ENCODE measurements at places on chromosomes 7 and 10. TPM values are rescaled to one million over a fixed set of nuclear protein-coding genes. Genes with fewer than 3 reads are reported as not detected.

DNA sequence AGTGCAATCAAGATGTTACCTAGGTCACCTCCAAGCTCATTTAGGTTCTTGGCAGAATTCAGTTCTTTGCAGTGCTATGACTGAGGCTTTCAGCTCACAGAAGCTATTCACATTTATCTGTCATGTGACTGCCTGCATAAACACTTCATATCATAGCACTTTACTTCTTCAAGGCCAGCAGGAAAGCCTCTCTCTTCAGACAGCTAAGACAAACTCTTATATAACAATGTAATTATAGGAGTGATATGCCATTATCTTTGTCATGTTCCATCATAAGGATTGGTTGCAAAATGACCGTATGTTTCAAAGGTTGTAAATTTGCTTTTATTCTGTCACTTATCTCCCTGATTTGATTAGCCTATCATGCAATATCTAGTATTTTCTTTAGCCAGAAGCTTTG is 78.8 kb upstream of the TMEM196 start:
- no peak for DNase-seq

- no peak for DNase-seq
Observed at GRCh38 chr10:21138769-21139340, 241.7 kb upstream of the NEBL start.

- no peak for DNase-seq
Observed at GRCh38 chr10:73815719-73816030, 4.3 kb upstream of the NDST2 start.

DNA sequence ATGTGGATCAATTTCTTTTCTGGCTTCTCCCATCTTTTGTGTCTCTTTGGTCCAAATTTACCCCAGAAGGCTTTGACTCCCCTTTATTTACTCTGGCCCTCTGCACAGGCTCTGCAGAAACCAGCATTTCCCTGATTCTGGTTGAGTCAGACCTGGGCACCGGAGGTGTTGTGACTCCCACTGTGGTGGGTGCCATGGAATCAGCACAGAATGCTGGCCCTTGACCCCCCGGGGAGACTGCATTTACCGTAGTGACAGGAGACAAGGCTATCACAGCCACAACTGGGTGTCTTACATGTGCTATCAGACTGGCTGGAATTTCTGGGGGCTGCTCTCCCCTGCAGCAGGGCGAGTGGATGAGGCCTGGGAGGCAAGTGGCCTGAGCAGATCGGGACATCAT is 37.6 kb downstream of the PLXDC2 start:
- no peak for DNase-seq

DNA sequence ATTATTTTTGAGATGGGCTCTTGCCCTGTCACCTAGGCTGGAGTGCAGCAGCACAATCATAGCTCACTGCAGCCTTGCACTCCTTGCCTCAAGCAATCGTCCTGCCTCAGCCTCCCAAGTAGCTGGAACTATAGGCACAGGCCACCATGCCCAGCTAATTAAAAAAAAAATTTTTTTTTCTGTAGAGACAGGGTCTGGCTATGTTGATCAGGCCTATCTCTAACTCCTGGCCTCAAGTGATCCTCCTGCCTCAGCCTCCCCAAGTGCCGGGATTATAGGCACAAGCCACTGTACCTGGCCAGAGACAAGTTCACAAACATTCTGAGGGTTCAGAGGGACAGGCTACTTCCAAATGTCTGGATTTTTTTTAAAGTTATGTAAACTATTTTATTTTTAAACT is 32.1 kb upstream of the PURB start:
- DNase-seq = no peak

DNA sequence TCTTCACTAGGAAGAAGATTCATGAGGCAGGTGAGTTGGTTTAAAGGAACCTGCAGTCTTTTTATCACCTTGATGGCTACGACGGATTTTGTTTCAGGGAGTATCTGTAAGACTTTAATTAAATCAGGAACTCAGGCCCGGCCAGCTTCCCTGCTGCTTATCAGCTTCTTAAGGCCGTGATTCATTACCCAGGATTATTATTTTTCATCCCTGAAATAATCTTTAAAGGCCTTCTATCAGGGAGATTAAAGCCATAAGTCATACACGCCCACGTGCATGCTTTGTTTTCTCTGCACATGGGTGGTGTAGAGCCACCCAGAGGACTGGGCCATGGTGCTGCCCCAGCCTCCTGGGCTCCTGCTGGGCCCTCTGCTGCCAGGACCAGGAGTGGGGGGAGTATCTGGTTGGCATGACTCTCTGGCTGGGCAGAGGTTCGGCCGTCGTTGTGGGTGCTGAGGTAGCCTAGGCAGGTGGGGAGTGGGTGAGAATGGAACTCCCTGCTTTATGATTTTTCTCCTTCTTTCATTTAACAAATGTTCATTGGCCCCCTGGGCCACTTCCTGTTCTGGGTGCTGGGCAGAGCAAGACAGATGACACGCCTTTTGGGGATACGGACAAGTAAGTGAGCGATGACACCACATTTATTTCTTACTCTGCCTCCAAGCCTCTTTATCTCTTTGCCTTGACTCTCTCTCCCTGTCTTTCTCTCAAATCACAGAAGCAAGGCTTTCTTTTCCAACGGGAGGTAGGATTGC is 39.0 kb upstream of the PCBD1 start:
- DNase-seq = no peak

DNA sequence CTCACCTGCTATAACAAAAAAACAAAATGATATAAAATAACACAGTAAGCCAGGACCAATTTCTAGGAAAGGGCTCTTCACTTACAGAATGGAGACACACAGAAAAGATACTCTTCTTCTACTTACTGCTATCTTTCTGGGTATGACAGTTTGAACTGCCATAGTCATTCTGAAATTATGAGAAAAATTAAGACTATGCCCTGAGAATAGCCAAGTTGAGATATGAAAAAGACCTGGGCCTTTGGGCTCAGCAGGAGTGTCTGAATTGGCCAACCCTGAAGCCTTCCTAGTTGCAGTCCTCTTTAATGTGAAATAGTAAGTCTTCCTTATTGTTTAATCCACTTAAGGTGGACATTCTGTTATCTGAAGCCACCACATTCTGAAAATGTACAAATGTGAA is 519.5 kb downstream of the GRID1 start:
- DNase-seq = no peak

- DNase-seq = no peak
Observed at GRCh38 chr7:136274636-136275345, 297.6 kb upstream of the MTPN start.

- DNase-seq = no peak
Observed at GRCh38 chr7:123961771-123962170, 36.7 kb downstream of the SPAM1 start.

DNA sequence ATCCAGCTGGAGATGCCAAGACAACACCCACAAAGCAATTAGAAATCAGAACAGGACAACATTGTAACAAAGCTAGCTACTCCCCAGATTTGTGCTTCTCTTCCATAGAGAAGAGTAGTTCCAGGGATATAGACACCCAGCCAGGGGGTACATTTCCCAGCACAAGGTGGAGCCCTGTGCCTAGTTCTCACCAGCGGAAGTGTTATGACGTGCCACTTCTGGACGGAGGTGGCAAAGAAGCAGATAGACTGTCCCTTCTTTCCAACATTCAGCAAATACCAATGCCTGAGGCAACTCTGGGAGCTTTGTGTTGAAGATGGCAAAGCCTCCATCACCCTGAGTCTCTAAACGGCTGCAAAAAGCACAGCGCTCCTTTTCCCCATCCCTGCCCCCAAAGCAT is 23.4 kb upstream of the GSAP start:
- no peak for DNase-seq

GRCh38 chr7:148299350-148300276 is 291.0 kb upstream of the C7orf33 start:
- no peak for DNase-seq

DNA sequence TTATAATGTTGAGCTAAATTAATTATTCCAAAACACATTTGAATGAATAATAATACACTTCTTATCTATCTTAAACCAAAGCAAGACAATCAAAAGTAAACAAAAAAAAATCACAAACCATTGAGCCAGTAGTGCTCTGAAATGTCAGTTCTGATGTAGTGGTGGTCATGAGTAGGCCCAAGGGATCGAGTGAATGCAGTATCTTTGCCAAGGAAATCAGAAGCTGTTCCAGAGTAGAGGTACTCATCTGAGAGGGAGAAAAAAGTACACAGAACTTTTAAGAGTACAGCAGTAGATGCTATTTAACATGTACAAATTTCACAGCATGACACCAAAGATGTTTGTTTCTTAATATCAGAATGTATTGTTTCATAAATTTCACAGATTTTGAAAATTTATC is 121.5 kb downstream of the SEMA3D start:
- no peak for DNase-seq

GRCh38 chr10:13740461-13740860 is 153.7 kb downstream of the PRPF18 start:
- DNase-seq = no peak

DNA sequence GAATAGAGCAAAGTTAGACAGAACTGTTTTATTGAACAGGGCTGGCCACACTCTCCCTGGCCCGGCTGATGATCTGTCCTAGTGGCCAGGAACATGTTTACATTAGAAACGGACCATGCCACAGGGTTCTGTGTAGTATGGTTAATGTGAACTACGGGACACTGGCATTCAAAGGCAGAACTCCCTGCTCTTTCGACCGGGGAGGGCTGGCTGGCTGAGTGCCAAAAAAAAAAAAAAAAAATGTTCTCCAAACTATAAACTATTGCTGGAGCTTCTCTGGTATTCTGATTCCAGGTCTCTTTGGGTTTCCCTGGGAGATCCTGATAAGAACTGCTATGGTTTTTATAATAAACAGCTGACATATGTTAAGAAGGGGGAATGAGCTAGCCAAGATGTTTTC is 1262.6 kb upstream of the SORCS1 start:
- no peak for DNase-seq

- no peak for DNase-seq
Observed at GRCh38 chr10:104349623-104350126, 4.0 kb upstream of the CFAP58 start.

DNA sequence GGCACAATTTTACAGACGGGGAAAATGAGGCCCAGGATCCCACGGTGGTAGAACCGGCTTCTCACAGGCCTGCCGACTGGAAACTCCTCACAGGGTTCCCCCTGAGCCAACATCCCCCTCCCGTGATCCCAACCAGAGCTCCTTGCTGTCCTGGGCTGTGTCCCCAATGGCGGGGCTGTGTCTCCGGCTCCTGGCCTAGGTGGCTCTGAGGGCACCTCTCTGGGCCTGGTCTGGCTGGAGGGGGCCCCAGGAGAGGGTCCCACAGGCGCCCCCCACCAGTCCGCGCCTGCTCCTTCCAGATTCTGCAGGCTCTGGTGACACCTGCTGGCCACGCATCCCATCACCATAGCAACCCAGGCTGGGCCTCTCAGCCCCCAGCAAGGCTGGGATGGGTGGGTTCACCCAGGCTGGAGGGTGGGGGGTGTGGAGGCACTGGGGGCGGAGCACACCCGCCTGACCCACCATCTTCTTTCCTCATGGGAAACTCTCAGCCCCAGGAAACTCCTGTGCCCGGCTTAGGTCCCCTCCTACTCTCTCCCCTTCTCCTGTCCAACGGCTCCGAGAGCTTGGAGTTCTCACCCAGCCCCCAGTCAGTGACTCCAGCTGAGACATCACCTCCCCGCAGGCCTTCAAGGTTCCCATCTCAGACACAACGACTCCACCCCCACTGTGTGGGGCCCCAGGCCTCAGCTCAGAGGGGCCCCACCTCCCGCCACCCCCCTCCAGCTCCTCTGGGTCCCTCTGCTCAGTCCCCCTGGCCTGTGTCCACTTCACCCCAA is 27.1 kb upstream of the TNRC18 start:
- peak; percentile 44 for DNase-seq

GRCh38 chr7:142884286-142884640 is 1.3 kb downstream of the TRPV6 start:
- DNase-seq = no peak

DNA sequence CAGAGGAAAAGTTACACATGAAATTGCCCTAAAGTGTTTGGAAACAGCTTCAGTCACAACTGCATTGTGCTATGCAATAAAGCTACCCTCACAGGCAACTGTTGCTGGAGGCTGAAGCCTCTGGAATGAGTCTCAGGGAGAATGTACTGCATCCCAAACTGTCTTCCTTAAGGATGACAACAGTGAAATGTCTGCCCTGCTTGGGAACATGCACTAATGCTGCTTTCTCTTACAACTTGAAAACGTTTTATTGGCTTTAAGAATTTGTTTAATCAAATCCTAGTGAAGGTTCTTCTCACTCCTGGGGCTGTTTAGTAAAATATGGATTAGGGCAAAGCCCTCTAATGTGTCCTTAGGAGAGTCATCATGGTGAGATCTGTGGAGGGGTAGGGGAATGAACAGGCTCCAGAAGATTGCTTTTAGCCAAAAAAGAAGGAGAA is 215.4 kb downstream of the TWIST1 start:
- DNase-seq = no peak

DNA sequence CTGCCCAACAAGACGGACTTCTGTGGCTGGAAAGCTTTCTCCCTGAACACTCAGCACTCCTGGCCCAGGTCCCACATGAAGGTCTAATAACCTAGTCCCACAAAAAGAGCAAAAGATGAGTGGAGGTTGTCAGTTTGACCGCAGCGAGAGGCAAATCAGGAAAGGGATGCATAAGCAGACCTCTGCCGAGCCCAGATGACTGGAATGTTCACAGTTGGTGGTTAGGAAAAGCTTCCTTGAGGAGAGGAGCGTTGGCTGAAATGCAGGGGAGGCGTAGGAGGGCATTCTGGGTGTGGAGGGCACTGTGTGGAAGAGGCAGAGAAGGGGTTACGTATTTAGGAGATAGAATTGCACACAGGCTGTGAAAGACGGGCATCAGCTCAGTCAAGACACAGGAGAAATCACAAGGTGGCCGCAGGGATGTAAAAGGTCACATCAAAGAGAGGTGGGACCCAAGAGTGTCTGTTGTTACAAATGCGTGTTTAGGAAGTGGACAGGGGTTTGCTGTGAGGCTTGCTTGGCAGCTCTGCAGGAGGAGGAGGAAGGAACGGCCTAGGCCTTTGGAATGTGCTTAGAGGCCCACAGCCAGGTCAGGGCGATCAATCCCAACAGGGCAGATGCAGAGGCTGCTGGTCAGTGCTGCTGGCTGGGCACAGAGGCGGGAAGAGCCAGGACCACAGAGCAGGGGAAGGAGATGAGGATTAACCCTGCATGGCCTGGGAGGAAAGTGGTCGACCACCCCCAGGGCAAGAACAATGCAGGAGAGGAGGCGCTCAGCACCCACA is 133.5 kb downstream of the VIPR2 start:
- DNase-seq = no peak

GRCh38 chr7:6691609-6692106 is 15.1 kb downstream of the ZNF12 start:
- DNase-seq = no peak

- DNase-seq = peak; percentile 67
Observed at GRCh38 chr10:31759124-31759798, 169.4 kb downstream of the ARHGAP12 start.

GRCh38 chr7:148664324-148664723 is 34.4 kb upstream of the CUL1 start:
- DNase-seq = no peak

- DNase-seq = no peak
Observed at GRCh38 chr7:63041786-63042185, 956.9 kb upstream of the ZNF722 start.

- no peak for DNase-seq
Observed at GRCh38 chr7:16398146-16399017, 23.0 kb downstream of the CRPPA start.

Gene CDK1
- total RNA-seq = 109 TPM

Gene DNAH11
- not detected for total RNA-seq

Gene SEMA3C
- total RNA-seq = not detected

Gene GDF2
- not detected for total RNA-seq

Gene ZNF736
- total RNA-seq = 31.0 TPM

Gene OPN4
- total RNA-seq = not detected

Gene IRF5
- 30.3 TPM for total RNA-seq

Gene TMEM184A
- total RNA-seq = 0.10 TPM

Gene TRIL
- not detected for total RNA-seq

Data from activated T-cell treated with anti-CD3 and anti-CD28 coated beads, Interleukin-2, amount 50 U/mL, for 72 hours (primary cell).